ENCODE measurements at places on chromosomes 7 and 10. TPM values are rescaled to one million over a fixed set of nuclear protein-coding genes. Genes with fewer than 3 reads are reported as not detected.

- no peak for DNase-seq
Measured at GRCh38 chr7:100021297-100021696, 5.9 kb downstream of the ZKSCAN1 start.

DNA sequence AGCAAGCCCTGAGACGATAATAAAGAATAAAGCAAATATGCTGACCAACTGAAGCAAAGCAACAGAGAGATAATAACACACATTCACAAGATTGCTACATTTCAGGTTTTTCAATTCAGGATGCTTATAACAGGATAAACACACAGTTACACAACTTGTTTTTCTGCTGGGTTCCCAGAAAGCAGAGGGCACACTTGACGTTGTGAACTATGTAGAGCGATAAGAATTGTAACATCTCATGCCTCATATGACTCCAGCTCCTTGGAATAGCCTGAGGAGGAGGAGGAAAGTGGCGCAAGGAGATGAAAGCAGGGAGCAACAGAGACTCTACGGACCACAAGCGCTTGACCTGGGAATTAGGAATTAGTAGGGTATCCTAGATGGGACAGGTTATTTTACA is 201.7 kb downstream of the SKAP2 start:
- DNase-seq: no peak

DNA sequence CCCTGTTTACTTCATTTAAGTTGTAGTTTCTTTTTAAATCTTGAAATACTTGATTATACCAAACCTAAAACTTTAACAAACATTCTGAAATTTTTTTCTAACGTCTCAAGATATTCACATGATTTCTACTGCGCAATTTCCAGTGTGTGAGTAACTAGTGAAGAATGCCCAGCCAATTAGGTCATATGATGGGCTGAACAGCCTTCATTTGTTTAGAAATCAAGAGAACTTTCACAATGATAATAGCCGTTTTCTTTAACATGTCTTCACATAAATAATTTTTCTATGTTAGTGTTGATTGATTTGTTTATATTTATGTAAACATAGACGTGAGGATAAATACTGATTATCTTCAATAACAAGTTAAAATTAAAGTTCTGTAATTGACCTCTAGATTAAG is 21.8 kb downstream of the STAM start:
- DNase-seq: no peak

GRCh38 chr10:129961157-129961701 is 2.8 kb downstream of the EBF3 start:
- DNase-seq: no peak

- DNase-seq: no peak
Measured at GRCh38 chr10:71558991-71559390, 160.6 kb downstream of the C10orf105 start.

DNA sequence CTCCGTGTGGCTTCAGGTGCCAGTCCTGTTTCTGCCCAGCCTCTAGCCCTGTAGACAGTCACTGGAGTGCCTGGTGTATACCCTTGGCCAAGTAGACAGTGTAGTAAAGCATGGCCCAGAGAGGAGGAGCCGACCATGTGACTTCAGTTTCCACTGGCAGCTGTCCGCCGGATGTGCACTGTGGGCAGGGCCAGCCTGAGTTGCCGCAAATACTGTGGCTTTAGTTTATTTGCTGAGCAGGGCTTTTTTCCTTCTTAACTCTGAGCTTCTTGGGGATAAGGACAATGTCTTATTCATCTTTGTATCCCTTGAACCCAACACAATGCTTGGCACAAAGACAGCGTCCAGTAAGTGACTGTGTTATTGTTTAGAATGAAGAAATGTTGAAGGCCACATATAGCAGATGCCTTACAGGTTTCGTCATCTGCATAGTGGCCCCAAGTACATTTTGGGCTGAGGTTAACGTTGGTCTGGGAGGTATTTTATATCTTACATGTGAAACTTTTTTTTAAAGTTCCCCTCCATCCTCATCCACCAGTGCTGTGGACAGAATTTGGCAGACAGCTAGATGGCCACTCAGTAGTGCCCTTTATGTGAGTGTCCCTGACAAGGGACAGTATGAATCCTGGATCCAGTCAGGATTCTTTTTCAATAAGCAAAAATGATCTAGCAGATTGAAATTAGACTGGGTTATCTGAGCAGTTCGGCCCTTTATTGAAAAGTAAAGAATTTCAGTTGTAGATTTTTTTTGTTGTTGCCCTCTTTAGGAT is 40.6 kb downstream of the CYP17A1 start:
- peak; percentile 96 for DNase-seq

DNA sequence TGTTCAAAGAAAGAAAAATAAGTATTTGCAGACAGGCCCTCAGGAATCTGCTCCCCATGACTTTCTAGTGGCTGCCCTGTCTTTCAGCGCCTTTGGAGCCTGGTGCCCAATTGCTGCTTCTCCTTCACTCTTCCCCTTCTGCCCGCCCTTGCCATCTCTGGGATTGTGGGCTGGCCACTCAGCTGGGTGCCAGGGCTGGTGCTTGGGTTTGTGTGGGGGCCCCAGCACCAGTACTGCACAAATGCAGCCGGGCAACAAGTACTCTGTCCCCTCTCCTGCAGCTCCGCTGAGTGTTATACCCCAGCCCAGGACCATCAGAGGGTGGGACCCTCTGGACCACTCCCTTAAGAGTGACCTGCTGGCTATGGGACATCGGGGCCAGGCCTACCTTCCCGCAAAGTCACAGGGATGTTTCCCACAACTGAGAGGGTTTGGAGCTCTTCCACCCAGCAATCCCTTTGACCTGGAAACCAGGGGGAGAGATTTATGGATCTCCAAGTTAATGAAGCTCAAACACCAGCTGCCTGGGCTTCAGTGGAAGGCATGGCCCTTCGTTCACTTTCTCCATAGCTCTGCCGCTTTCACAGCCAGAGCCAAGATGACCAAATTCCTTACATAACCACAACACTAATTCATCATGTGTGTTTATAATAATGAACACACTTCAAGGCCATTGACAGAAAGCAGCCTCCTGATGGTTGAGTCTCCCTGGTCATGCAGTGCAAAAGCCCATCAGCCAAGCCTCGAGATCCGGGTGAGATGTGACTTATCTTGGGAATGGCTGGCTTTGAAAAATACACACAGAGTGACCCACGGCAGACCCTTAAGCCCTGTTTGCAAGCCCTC is 313.9 kb upstream of the ZNF32 start:
- DNase-seq: no peak

- peak; percentile 72 for DNase-seq
Measured at GRCh38 chr10:118793545-118793944, 38.8 kb upstream of the CACUL1 start.

ANKRD61 gene
- not detected for total RNA-seq

ASAH2 gene
- 1.9 TPM for total RNA-seq

OR6B1 gene
- total RNA-seq: not detected

Measured in cardiac septum (tissue), 1 donor.